Stimulated activated CD4-positive, alpha-beta T cell treated with anti-CD3 and anti-CD28 coated beads, Interleukin-1b, Interleukin-23, amount 100 ng/mL, for 24 hours (primary cell): ENCODE measurements at places on chromosomes 5 and 9.

DNA sequence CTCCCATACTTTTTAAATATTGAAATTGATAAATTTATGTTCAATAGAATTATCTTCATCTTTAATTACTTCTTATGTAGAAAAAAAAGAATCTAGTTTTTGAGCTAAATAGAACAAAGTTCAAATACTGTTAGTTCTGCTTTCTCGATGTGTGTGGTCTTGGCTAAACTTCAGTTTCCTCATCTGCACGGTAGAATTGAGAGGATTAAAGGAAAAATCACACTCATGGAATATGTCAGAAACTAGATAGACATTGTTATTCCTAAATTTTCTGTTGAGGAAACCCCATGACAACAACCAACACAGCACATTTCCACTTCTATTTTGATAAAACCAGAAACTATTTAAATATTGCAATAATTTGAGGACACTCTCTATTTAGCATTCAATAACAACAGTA, 100.3 kb downstream of the MUSK start:
- no peak for DNase-seq

- DNase-seq = no peak
These were observed 997.5 kb upstream of the CTNND2 start for GRCh38 chr5:12901696-12902095.

- no peak for DNase-seq
These were observed 59.1 kb downstream of the BARX1 start for GRCh38 chr9:93896093-93896492.

DNA sequence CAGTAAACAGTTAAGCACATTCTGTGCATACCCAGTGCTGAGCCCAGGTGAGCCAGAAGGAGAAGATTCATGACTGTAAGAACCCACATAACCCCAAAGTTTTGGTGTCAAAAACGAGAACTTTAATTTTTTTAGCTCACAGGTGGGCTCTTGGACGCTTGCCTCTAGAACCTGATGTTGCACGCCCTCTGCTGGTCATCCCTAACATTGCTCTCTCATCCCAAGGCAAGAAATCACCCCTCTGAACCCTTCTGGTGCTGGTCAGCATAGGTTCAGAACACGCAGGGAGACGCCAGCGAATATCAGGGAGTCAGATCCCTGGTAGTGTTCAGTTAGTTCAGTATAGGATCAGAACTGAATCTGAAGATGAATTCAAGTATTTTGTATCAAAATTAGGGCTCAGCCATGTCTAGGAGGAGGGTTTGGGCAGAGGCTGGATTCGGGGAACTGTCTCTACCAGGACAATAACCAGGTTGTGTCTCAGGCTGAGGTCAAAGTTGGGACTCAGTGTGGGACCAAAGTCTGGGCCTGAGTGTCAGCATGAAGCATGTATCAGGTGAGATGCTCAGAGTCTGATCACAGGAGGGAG, 4.1 kb upstream of the DNAJB5 start:
- DNase-seq = no peak
